Activated CD8-positive, alpha-beta memory T cell treated with anti-CD3 and anti-CD28 coated beads, Interleukin-2, amount 50 U/mL, for 4 hours (primary cell): ENCODE measurements at places on chromosomes 11 and 22.
A peak's percentile ranks its signal among the peaks of the same experiment; 100 is the strongest.

DNA sequence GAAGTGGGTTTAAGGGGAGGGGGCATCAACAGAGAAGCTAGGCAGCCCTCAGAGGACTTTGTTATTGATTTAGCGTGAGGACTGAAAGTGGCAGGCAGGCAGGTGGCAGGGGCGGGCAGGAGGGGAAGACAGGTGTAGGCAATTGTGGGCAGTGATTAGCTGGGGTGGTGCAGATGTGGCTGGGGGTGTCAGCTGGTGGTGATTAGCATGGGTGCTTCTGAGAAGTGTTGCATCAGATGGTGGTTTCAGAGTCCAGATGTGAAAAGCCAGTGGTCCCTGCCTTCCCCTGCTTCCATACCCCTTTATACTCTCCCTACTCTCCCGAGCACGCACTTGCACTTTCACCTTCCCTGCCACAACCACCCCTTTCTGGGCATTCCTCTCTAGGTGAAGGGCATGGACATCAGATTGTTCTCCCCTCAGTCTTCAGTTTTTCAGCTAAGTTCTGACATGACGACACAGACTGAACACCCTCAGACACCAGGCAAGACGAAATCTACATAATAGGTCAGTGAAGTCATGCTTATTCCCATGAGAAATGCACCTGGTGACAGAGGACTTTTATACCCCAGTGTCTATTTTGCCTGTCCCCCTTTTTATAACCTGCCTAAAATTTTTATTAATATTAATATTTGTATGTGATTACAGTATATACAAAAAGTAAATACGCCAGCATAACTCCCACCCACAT lies 435.7 kb upstream of the CADM1 start:
- no peak for DNase-seq

DNA sequence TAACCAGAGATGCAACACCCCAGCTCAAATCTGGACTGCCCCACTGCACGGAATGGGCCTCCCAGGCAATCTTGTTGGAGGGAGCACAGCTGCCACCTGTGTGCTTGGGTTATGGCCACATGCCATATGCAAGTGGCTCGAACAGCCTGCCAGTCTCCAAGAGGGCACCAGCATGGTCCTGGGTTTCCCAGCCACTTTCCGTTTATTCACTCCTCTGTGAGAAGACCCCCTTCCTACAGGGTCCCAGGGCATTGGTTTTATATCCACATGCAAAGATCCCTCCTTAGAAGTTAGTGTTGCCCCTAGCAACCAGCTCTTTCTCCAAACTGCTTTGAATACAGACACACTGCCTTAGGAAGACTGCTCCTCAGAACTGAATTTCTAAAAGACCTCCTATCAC lies 487.8 kb downstream of the BUD13 start:
- no peak for DNase-seq

- DNase-seq = no peak
Observed at GRCh38 chr11:35011944-35012343, 95.5 kb downstream of the PDHX start.

DNA sequence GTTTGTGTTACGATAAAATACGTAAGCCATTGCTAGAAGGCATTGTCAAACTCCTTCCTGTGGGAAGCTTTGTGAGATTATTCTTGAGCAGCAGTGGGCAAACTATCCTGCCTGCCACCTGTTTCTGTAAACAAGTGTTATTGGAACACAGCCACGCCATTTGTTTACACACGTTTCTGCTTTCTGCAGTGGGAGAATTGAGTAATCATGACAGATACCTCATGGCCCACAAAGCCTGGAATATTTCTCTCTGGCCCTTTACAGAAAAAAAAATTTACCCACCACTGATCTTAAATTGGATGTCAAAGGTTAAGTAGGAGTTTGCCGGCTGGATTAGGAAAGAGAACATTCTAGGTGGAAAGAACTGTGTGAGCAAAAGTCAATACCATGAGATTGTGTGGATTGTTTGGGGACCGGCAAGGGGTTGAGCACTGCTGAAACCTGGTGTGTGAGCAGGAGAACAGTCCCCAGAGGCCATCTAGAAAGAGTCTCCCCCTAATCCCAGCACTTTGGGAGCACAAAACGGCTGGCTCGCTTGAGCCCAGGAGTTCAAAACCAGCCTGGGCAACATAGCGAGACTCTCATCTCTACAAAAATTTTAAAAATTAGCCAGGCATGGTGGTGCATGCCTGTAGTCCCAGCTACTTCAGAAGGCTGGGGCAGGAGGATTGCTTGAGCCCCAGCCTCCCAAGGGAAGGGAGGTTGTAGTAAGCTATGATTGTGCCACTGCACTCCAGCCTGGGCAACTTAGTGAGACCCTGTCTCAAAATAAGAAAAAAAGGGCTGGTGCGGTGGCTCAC lies 6.0 kb upstream of the PLA2G6 start:
- DNase-seq = no peak

DNA sequence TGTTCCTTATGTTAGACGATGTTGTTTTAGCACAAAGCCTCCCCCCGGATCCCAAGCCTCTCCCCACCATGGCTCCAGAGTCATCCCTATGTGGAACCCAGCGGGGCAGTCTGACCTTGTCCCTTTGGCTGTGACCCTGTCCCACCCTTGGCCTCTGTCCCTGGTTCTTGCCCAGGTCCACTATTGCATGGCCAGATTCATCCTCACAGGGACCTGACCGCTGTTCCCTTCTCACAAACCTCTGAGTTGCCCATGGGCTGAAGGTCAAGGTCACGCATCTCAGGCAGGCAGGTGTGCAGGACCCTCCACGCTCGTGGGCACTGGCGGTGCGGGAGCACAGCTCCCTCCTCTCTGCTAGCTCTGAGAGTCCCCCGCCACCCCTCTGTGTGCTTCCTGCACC lies 39.0 kb downstream of the BCR start:
- DNase-seq = no peak

DNA sequence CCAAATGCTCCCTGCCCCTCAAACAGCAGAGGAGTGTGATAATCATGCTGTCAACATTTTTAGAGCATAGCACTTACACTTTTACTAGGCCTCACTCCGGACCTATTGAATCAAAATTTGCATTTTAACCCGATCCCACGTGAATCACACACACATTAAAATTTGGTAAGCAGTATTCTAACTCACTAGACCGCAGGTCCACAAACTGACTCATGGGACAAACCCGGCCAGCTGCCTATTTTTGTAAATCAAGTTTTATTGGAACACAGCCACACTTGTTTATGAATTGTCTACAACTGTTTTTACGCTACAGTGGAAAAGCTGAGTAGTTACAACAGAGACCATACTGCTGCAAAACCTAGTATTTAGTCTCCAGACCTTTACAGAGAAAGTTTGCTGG lies 43.3 kb downstream of the SNX19 start:
- DNase-seq = no peak

GRCh38 chr11:59172345-59173079 lies 580 bp downstream of the DTX4 start:
- peak; percentile 26 for DNase-seq

DNA sequence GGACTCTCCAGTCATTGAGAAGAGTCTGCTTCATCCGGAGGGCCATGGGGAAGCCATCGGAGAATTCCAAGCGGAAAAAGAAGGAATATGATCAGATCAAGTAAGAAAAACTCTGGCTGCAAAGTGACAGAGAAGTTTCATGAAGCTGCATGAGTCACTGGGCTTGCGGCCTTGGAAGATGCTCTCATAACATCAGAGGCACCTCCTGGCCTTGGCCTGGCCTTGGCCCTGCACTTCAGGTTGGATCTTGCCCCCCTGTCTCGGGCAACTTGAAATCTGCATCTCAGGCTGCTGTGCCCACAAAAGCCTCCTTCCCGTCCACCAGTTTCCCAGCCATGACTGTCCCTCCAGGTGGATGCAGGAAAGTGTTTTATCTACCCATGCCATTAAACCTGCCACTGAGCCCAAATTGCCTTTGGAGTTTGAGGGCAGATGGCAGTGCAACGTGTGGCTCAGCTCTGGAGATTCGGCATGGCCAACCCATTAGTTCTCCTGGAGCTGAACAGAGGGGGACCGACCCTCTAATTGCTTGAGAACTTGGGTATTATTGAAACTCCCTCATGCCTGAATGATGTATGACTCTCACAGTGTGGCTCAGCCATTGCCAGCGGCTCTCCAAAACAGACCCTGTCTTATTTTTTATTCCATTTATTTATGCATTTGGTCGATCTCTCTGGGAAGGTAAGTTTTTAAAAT lies 66.7 kb downstream of the SEZ6L start:
- DNase-seq = no peak

DNA sequence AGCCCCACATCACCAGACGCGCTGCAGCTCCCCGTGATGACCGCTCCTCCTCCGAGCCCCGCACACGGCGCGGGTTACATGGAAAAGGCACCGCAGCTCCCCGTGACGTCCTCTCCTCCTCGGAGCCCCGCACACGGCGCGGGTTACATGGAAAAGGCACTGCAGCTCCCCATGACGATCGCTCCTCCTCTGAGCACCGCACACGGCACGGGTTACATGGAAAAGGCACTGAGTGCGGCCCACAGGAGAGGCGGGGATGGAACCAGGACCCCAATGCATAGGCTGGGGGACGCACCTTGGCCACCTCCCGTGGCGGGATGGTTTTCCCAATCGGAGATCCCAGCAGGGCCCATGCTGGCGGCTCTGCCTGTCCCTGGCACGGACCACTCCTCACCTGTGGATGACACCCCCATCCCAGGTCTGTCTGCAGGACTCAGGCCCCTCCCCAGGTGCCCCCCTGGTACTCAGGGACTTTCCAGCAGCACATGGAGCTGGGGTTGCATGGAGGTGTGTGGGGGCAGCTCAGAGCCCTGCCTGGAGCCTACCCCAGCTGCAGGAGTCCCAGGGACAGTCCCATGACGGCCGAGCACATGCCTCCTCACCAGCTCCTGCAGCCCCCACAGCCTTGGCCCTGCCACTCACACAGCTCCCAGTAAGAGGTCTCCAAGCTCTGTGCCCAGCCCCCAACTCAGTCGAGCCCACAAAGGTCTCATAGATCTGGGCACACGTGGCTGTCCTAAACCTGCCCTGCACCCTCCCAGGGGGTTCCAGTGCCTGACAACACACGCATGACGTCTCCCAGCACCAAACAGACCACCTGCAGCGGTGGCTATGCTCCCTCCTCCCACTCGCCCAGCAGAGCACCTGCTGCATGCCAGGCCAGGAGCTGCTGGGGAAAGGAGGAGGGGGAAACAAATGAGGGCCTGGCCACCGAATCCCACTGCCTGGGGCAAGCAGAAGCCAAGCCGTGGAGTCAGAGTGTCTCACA lies 166.6 kb downstream of the BRD1 start:
- no peak for DNase-seq

GRCh38 chr11:78961247-78961646 lies 386.6 kb upstream of the NARS2 start:
- no peak for DNase-seq

GRCh38 chr11:57903441-57904123 lies 120.1 kb upstream of the OR9Q1 start:
- DNase-seq = peak; percentile 33

GRCh38 chr22:27961680-27962079 lies 42.6 kb upstream of the PITPNB start:
- DNase-seq = no peak

DNA sequence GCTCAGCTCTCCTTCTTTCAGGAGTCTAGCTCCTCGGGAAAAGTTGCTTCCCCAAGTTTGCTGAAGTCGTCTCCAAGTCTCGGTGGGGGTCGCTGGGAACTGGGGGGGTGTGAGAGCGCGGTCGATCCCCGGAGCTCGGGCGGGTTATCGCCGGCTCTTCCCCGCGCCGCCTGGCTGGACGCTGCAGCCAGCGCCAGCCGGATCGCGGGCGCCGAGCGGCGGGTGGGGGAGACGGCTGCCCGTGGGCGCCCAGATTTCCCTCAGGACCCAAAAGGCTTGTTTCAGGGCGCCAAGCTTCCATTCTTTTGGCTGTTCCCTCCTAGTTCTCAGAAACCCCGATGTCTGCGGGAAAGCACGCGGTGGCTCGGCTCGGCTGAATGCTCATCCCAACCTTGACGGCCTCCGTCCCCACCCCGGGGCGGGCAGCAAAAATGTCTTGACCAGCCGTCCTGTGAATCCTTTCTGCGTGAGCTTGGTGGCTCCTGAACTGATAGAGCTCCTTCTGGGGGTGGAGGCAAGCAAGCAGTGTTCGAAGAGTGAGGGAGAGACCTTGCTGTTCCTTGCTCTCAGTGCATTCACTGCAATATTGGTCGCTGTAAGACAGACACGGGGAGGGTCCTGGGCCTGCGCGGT lies 1.7 kb downstream of the ZBTB16 start:
- no peak for DNase-seq

GRCh38 chr11:78784321-78785061 lies 209.8 kb upstream of the NARS2 start:
- DNase-seq = no peak

GRCh38 chr11:95485115-95485900 lies 254.3 kb upstream of the SESN3 start:
- no peak for DNase-seq

- no peak for DNase-seq
Observed at GRCh38 chr11:909406-909805, 1.2 kb downstream of the CHID1 start.

- DNase-seq = no peak
Observed at GRCh38 chr22:32583074-32583682, 108.6 kb downstream of the FBXO7 start.

DNA sequence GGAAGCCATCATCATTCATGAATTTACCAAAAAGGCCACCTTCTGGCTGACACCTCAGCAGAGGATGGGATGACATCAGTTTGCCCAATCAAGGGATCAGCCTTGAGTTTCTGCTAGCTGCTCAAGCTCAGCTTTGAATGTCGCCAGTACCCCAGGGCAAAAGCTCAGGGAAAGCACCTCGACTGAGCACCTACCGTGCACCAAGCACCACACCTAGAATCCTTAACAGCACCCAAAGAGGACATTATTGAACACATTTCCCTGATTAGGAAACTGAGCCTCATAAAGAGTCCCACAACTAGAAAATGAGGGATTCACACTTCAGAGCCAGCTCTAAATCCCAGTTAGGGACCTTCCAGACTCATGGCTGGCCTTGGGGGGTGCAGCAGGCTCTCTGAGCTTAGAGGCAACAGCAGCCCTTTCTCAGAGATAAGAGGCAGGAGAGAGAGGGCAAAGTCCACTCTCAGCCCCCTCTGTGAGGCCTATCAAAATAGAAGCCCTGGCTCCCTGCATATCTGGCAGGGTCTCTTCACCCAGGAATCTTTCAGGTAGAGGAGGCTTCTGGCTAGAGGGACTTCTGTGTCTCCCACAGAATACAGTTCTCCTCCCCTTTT lies 13.4 kb upstream of the DAGLA start:
- no peak for DNase-seq

GRCh38 chr11:13229711-13230318 lies 47.8 kb upstream of the BMAL1 start:
- no peak for DNase-seq

GRCh38 chr11:1949302-1949701 lies 2.2 kb downstream of the MRPL23 start:
- no peak for DNase-seq

DNA sequence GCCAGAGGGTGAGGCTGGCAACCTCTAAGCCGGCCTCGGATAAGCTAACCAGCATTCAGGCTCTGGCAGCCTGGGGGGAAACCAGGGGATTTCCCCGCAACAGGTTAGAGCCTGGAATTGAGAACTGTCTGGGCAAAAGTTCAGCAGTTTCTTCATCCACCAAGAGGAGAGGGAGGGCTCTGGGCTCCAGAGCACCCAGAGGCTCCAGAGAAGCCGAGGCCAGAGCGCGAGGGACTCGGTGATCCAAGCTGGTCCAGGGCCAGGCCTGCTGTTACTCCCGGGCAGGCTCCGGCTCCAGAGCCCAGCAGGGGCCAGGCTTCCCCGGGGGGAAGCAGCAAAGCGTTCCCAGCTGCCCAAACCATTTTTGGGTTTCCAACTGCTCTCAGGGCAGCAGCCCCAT lies 13.3 kb upstream of the SH3BP1 start:
- no peak for DNase-seq
